ENCODE measurements at places on chromosomes 12 and 14.

- no peak for DNase-seq
Observed at GRCh38 chr14:32512813-32513212, 183.7 kb downstream of the AKAP6 start.

GRCh38 chr12:90741611-90742010 lies 213.4 kb downstream of the CCER1 start:
- no peak for DNase-seq

- DNase-seq, result no peak
Observed at GRCh38 chr12:111427417-111428074, 21.8 kb downstream of the SH2B3 start.

DNA sequence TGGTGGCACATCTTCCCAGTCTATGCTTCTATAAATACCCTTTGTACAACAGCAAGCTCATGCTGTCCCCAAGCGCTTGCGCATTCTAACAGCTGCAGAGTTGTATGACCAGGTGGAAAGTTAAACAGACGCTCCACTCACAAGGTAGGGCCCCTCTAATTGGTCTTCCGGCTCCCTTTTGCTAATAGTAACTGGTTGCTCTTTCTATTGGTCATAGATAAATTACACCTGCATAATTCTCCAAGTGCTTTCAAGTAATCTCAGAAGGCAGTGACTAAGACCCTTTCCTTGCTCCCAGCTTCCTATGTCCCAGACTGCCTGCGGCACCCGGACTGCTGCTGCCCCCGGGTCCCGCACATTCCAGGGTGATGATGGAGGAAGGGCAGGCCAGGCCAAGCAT lies 6.1 kb upstream of the TSPAN9 start:
- DNase-seq, result no peak

GRCh38 chr14:38929416-38929815 lies 173.6 kb downstream of the SEC23A start:
- DNase-seq, result no peak

- DNase-seq, result peak; percentile 78
Observed at GRCh38 chr14:103391048-103391447, 5.8 kb downstream of the MARK3 start.

- DNase-seq, result no peak
Observed at GRCh38 chr12:3122841-3123678, 45.9 kb downstream of the TSPAN9 start.

GRCh38 chr12:121574025-121574424 lies 6.8 kb downstream of the KDM2B start:
- DNase-seq, result no peak

DNA sequence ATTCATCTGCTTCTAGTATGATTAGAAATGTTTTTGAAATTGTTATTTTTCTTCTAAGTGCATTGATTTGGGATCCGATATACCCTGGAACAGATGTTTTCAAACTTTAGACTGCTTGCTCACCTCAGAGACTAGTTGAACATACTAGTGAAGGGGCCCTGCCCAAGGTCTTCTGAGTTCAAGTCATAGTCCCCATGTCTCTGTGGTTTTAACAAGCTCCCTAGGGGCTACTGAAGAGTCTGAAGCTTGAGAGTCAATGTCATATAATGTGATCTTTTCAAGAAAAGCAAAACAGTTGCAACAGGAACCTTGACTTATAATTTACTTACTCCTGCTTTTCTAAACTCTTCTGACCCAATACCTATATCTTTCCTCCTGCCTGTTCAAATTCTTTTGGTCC lies 7.5 kb upstream of the UBE2N start:
- no peak for DNase-seq

- peak; percentile 21 for DNase-seq
Observed at GRCh38 chr14:30270200-30271161, 288.5 kb upstream of the G2E3 start.

- DNase-seq, result no peak
Observed at GRCh38 chr12:89160716-89161123, 191.6 kb downstream of the DUSP6 start.

DNA sequence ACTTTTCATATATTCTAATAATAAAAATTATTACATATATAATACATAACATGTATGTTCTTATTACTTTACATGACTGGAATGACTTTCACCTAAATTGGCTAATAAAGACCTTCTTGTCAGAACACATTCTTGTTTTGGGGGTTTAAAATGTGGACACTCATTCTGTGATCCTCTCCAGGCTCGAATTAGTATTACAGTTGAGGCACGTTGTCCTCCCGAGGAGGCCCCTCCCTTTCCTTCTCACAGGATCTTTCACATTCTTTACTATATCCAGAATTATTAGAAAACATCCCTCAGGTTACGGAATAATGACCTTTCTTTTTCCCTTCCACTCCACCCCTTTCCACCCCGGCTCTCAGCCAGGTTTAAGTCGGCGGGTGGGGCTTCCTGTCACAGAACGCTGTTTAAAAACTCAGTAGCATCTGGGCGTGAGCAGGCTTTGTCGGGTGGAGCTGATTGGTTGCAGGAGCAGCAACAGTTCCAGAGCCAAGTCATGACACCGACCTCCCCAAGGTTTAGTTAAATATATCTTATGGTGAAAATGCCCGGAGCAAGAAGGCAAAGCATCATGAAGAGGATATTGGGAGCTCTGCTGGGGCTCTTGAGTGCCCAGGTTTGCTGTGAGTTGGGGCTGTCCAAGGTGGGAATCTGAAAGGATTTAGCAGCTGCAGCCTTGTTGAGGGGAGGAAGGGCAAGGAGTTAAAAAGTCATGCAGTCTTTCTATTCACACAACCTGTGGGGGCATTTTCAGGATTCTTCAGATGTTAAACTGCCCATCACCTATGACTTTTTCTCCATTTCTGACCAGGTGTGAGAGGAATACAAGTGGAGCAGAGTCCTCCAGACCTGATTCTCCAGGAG lies 396.7 kb upstream of the OR4E1 start:
- DNase-seq, result peak; percentile 84

- no peak for DNase-seq
Observed at GRCh38 chr12:130222519-130223218, 60.4 kb downstream of the FZD10 start.

GRCh38 chr14:39303115-39303514 lies 69.4 kb downstream of the MIA2 start:
- no peak for DNase-seq

DNA sequence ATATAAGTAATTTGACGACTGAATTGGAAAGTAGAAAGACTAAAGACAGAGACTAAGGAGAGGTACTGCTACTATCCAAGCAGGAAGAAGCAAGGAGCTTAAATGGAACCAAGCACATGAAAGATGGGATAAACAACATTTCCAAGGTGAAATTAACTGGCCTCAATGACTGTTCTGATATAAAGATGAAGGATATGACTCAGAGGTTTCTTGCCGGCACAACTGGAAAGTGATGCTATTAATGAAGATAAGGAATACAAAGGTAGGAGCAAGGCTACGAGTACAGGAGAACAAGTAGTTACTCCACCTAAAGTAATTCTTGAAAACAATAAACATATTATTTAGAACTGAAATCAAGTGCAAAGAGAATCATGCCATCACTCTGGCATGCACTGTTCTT lies 6.4 kb downstream of the SNX6 start:
- no peak for DNase-seq

DNA sequence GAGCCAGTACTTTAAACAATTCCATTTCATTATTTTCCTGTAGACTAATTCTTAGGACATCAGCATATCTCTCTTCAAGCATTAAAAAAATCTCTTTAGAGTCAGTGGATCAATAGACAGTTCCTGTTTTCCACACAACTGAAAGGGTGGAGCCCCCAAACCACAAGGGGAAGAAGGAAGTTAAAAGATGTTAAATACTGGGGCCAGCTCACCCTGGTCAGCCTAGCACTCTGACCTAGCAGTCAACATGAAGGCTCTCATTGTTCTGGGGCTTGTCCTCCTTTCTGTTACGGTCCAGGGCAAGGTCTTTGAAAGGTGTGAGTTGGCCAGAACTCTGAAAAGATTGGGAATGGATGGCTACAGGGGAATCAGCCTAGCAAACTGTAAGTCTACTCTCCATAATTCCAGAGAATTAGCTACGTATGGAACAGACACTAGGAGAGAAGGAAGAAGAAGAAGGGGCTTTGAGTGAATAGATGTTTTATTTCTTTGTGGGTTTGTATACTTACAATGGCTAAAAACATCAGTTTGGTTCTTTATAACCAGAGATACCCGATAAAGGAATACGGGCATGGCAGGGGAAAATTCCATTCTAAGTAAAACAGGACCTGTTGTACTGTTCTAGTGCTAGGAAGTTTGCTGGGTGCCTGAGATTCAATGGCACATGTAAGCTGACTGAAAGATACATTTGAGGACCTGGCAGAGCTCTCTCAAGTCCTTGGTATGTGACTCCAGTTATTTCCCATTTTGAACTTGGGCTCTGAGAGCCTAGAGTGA lies at the start of gene LYZ:
Gene LYZ, plus strand, starts transcription at position 220 of the 777 bp plus-strand sequence. Its CDS starts 28 bp downstream, at position 248.
- no peak for DNase-seq

DNA sequence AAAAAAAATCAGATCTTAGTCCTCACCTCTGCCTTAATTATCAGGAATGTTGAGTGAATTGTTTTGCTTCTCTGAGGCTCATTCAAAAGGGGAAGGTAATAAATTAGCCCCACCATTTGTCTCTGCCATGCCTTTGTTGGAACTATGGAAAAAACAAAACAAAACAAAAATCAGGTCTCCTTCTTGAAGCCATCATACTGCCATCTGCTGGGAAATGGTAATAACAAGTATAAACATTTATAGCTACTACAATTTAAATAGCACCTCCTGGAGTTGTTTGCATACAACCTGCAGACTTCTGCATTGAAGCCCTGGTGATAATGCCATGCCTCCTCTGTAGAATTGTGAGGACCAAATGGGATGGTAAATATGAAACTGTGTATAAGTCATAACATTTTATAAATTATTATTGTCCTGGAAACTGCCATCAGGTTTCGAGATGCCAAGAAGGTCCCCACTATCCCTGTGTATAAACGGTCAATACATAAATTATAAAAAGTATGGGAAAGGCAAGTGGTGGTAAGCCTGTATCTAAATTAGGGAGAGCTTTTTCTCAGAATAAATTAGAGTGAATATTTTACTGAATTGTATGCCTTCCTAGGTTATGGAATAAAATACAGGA lies 87.2 kb upstream of the FGD4 start:
- DNase-seq, result peak; percentile 23

DNA sequence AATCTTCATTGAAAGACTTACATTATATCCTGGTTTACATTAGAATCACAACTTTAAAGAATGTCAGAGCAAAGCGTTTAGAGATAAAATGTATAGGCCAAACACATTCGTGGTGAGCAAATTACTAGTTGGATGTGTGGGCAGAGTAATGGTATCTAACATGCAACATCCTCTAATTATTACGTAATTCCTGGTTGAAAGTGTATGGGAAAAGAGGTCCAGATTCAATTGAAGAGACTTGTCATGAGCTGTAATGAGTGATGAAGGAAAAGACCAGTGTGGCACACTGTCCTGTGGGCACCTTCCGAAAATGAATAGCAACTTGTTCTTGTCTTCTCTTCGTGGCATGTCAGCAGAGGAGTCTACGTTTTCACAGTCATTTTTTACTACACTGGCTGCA lies 192.8 kb downstream of the LRIG3 start:
- DNase-seq, result no peak

- no peak for DNase-seq
Observed at GRCh38 chr14:54346257-54346656, 50.5 kb upstream of the CDKN3 start.

GRCh38 chr12:117361347-117361751 lies at the start of gene NOS1:
Gene NOS1, minus strand, starts transcription at chr12:117361626. Its CDS starts 30,557 bp downstream, at chr12:117331069.
- no peak for DNase-seq

- DNase-seq, result no peak
Observed at GRCh38 chr12:124573839-124574786, 6.7 kb upstream of the NCOR2 start.

GRCh38 chr12:48012070-48012469 lies 7.8 kb upstream of the COL2A1 start:
- DNase-seq, result no peak

DNA sequence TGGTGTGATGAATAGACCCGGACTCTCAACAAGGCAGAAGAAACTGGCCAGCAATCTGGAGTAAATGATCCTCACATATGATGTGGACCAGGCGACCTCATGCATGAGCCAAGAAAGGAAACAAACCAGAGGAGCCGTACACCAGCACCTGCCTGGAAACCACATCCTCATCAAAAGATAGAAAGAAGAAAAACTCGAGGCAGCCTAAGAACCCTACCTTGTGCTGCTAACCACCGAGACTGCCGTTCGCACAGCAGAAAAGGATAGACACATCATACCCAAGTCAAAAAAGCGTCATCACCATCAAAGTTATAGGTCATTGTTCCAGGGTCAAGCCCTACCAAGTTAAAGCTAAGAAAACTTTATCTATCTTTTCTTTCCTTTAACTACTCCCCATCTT lies 66.7 kb downstream of the RESF1 start:
- DNase-seq, result peak; percentile 44

- DNase-seq, result no peak
Observed at GRCh38 chr14:55099756-55100155, 29.3 kb upstream of the LGALS3 start.

- DNase-seq, result no peak
Observed at GRCh38 chr12:84772281-84772680, 140.3 kb downstream of the SLC6A15 start.

- no peak for DNase-seq
Observed at GRCh38 chr12:111438481-111438880, 32.8 kb downstream of the SH2B3 start.

DNA sequence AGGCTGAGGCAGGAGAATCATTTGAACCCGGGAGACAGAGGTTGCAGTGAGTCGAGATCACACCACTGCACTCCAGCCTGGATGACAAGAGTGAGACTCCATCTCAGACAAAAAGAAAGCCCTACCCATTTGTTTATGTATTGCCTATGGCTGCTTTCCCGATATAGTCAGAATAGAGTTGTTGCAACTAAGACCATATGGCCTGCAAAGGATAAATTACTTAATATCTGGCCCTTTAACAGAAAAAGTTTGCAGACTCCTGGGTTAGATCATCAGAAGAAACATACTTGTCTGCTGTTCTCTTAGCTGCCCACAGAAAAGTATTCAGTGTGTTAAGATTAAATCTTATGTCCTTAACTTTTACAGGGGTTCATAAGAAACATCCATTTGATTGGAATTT lies 122.4 kb upstream of the VASH1 start:
- no peak for DNase-seq

DNA sequence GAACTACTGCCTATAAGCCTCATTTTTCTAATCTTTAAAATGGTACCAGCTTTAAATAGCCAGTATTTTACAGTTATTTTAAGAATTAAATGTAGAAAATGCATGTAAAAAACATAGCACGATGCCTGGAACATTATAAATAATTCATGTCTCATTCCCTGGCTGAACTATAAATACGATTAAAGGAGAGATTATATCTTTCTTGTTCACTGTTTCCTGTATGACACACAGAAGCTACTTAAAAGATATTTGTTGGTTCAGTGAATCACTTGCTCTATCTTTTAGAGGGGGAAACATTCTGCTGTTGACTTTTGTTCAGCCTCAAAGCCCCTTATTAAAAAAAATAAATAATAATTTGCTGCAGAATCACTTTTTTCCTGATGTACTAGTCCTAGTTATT lies 406.9 kb downstream of the LRFN5 start:
- DNase-seq, result no peak
